ENCODE measurements at places on chromosomes 6 and 20. TPM values are rescaled to one million over a fixed set of nuclear protein-coding genes. Genes with fewer than 3 reads are reported as not detected.
A peak's percentile ranks its signal among the peaks of the same experiment; 100 is the strongest.

- peak overlapping the region; percentile 8 for H3K27ac ChIP-seq
- H3K27me3 ChIP-seq: no peaks in the 10 kb centered on the region
- peaks cover 2% of the 10 kb centered on the region for H3K36me3 ChIP-seq
- H3K4me3 ChIP-seq: no peak overlapping the region
- H3K4me1 ChIP-seq: peaks cover 27% of the 10 kb centered on the region
- no peak for DNase-seq
Measured at GRCh38 chr6:118639054-118639964, 12.1 kb downstream of the CEP85L start.

- no peak overlapping the region for H3K4me3 ChIP-seq
- H3K4me1 ChIP-seq: no peaks in the 10 kb centered on the region
- H3K36me3 ChIP-seq: peaks cover 9% of the 10 kb centered on the region
- no peak for DNase-seq
Measured at GRCh38 chr6:158900663-158901312, 81.6 kb upstream of the EZR start.

DNA sequence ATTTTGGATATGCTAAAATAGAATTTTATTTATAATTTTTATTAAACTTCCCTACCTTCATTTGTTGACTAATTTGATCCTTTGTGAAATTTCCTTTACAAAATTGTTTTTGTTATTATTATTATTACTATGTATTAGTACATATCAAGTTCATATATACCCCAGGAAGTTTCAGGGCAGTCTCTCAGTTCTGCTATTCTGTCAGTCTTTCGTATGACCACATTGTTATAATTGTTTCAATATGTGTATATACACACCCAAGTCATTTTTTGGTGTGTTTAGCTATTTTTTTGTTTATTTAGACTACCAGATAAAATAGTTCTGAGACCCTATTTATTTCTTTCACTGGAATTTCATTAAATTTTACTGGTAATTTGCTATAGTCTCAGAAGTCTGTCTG, 72.1 kb downstream of the NKAIN2 start:
- no peak overlapping the region for H3K27ac ChIP-seq
- H3K4me1 ChIP-seq: no peaks in the 10 kb centered on the region
- H3K27me3 ChIP-seq: no peaks in the 10 kb centered on the region
- no peaks in the 10 kb centered on the region for H3K36me3 ChIP-seq
- no peak overlapping the region for H3K4me3 ChIP-seq
- no peak for DNase-seq

DNA sequence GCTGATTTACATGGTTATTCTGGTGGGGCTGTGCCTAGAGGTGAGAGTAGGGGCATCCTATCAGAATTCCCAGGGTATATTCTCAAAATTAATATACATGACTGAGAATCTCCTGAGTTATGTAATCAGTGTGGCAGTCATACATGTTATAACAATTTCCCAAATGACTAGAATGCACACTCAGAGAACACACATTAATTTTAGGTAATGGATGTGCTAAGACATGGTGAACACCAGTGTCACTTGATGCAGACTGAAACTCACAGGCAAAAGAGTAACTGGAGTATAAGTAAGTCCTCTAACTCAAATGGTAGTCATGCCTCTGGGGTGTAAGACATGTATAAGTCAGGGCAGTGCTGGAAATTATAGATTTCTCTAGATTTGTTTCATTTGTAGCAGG, 1198.4 kb upstream of the CITED2 start:
- no peak for DNase-seq
- H3K36me3 ChIP-seq: no peaks in the 10 kb centered on the region
- H3K27me3 ChIP-seq: no peaks in the 10 kb centered on the region
- H3K27ac ChIP-seq: no peak overlapping the region
- H3K4me1 ChIP-seq: no peaks in the 10 kb centered on the region
- no peak overlapping the region for H3K4me3 ChIP-seq

GRCh38 chr20:15491575-15491974, 1081.7 kb downstream of the KIF16B start:
- no peak overlapping the region for H3K4me3 ChIP-seq
- H3K4me1 ChIP-seq: no peaks in the 10 kb centered on the region
- H3K27ac ChIP-seq: no peak overlapping the region
- no peak for DNase-seq
- H3K27me3 ChIP-seq: no peaks in the 10 kb centered on the region
- no peaks in the 10 kb centered on the region for H3K36me3 ChIP-seq

GRCh38 chr6:160293844-160294243, 35.2 kb upstream of the SLC22A2 start:
- H3K36me3 ChIP-seq: no peaks in the 10 kb centered on the region
- no peak for DNase-seq
- no peak overlapping the region for H3K27ac ChIP-seq
- no peak overlapping the region for H3K4me3 ChIP-seq
- peaks cover 6% of the 10 kb centered on the region for H3K27me3 ChIP-seq

DNA sequence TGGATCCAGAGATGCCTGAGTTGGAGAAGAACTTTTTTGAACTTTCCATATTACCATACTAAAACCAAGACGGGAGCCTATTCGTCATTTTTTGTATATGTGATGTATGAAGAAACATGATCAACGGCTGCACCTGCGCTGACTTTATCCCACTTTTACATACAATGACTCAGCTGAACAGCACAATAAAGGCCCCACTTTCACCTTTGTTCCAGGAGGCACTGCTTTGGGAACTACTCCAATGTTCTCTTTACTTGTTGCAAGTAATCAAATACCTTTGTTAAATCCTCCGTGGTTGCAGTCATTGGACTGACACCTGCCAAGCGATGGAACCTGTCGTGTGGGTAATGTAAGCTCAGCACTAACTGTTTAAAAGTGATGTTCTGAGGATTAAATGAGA, 17.3 kb upstream of the BTN3A2 start:
- no peak overlapping the region for H3K27ac ChIP-seq
- H3K36me3 ChIP-seq: no peaks in the 10 kb centered on the region
- no peak overlapping the region for H3K4me3 ChIP-seq

DNA sequence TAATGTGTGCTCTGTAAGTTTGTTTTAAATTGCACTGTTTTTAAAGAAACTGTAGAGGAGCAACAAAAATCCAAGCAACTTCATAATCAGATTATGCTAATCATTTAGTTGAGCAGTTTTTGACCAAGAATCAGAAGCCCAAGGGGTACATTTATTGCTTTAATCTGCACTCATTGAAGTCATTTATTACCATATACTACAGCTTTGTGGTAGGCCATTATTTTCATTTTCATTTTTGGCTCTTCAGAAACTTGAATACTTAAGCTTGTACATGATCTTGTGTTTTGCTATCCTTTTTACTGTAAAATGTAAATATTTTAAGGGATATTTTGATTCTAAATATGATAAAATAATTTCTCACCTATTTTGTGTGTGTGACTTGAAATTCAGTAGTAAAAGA, 78.5 kb downstream of the PHF3 start:
- H3K27me3 ChIP-seq: no peaks in the 10 kb centered on the region
- H3K36me3 ChIP-seq: peaks cover 47% of the 10 kb centered on the region
- H3K4me3 ChIP-seq: no peak overlapping the region
- no peak overlapping the region for H3K27ac ChIP-seq
- no peak for DNase-seq

DNA sequence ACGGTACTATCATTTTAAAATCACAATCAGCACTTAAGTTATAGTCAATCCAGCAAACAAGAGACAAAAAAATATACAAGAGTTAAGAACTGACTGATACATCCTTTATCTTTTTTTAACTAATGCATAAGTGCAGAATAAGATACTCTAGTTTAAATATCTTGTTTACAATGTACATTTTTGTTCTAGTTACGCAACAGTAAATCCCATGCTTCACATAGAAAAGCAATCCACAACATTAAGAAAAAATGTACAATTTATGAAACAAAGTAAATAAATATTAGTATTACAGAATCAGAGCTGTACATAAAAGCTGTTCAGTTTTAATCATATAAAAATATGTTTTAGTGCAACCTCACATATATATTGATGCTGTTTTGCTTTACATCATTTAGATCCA, 192.6 kb downstream of the HIVEP2 start:
- H3K4me1 ChIP-seq: peaks cover 10% of the 10 kb centered on the region
- H3K4me3 ChIP-seq: no peak overlapping the region
- H3K27me3 ChIP-seq: no peaks in the 10 kb centered on the region
- no peak overlapping the region for H3K27ac ChIP-seq
- no peak for DNase-seq
- H3K36me3 ChIP-seq: peaks cover 40% of the 10 kb centered on the region

DNA sequence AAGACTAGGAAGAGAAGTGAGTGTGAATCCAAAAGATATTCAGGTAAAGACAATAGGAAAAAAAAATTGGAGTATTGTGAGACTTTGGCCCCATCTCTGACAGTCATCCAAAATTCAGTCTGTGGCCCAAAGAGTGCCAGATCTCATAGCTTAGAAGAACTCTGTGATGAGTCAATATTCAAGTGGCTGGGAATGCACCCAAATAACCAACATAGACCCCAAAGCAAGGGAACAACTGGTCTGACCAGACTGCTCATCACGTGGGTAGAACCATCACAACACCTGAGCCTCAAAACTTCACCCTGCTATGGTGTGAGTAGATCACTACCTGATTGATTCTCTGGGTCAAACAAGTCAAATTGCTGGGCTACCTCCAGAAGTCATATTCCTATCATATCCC, 51.1 kb upstream of the TRDN start:
- no peak overlapping the region for H3K4me3 ChIP-seq
- no peaks in the 10 kb centered on the region for H3K4me1 ChIP-seq
- H3K27ac ChIP-seq: no peak overlapping the region
- no peaks in the 10 kb centered on the region for H3K27me3 ChIP-seq
- DNase-seq: no peak

DNA sequence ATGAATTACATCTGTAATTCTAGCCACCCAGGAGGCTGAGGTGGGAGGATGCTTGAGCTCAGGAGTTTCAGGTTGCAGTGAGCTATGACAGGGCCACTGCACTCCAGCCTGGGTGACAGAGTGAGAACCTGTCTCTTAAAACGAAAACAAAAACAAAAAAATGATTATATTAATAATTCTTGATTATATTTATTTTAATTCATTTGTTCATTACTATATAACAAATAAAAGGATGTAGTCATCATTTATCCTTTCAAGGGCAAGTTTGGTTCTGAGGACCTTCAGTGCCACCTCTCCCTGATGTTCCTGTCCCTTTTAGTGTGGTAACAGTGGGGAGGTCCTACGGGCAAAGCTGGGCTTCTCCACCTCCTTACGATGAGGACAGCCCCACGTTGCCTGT, 167.1 kb upstream of the SCGN start:
- peaks cover 2% of the 10 kb centered on the region for H3K27me3 ChIP-seq
- H3K36me3 ChIP-seq: peaks cover 7% of the 10 kb centered on the region
- no peak overlapping the region for H3K4me3 ChIP-seq
- no peak overlapping the region for H3K27ac ChIP-seq

DNA sequence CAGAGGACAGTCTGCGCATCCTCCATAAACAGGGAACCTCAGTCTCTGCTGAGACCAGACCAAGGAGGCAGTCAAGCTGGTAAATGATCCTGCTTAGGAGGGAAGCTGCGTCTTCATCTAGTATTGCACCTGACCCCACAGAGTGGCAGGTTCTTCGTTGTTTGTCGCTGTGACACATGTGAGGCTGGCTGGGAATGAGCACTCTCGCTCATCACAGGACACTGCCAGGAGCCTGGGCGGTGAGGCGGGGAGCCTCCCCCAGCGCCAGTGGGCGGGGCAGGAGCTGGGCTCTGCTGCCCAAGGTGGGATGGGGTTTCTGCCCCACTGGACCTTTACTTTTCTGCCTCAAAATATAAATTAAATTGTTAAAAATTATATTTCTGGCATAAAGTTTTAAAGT, 48.4 kb upstream of the SYNDIG1 start:
- H3K4me3 ChIP-seq: no peak overlapping the region
- peaks cover 2% of the 10 kb centered on the region for H3K27me3 ChIP-seq
- no peak overlapping the region for H3K27ac ChIP-seq
- H3K36me3 ChIP-seq: no peaks in the 10 kb centered on the region
- H3K4me1 ChIP-seq: no peaks in the 10 kb centered on the region

- peaks cover 20% of the 10 kb centered on the region for H3K4me1 ChIP-seq
- no peaks in the 10 kb centered on the region for H3K36me3 ChIP-seq
- no peaks in the 10 kb centered on the region for H3K27me3 ChIP-seq
- no peak overlapping the region for H3K27ac ChIP-seq
Measured at GRCh38 chr6:36314221-36315014, 22.3 kb downstream of the BNIP5 start.

DNA sequence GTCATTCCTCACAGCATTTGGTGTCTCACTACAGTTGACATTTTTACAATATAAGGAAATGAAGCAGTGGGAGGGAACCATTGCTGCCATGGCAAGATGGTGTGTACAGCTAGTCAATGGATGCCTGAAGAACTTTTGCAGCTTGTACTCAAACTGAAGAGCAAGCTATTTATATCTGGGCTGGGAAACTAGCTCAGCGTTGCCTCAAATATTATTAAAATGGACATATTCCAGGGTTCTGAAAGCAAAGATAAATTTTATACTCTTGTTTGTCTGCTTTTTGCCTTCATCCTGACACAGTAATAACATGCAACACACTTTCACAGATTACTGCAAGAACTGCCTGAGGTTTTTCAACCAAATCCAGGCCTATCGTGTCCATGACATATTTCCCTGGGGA, 156.4 kb upstream of the COL21A1 start:
- no peaks in the 10 kb centered on the region for H3K27me3 ChIP-seq
- H3K27ac ChIP-seq: no peak overlapping the region
- H3K36me3 ChIP-seq: no peaks in the 10 kb centered on the region
- no peak overlapping the region for H3K4me3 ChIP-seq

- H3K4me1 ChIP-seq: no peaks in the 10 kb centered on the region
- H3K27me3 ChIP-seq: peaks cover 2% of the 10 kb centered on the region
- H3K4me3 ChIP-seq: no peak overlapping the region
- H3K36me3 ChIP-seq: no peaks in the 10 kb centered on the region
- DNase-seq: no peak
Measured at GRCh38 chr20:18971121-18971520, 157.5 kb downstream of the SCP2D1 start.

PLCB1 gene
- 0.29 TPM for total RNA-seq

OLIG3 gene
- not detected for total RNA-seq

PAK5 gene
- not detected for total RNA-seq

SLPI gene
- total RNA-seq: not detected

THBD gene
- not detected for total RNA-seq

EFCAB8 gene
- total RNA-seq: 0.71 TPM

ULBP2 gene
- total RNA-seq: 0.29 TPM

NKAIN2 gene
- total RNA-seq: not detected

TAAR9 gene
- total RNA-seq: not detected

UNC5CL gene
- 2.2 TPM for total RNA-seq

ENPP1 gene
- total RNA-seq: 0.27 TPM

HLA-C gene
- total RNA-seq: 793 TPM

KCNK17 gene
- total RNA-seq: not detected

CST7 gene
- total RNA-seq: 0.86 TPM

C6orf132 gene
- not detected for total RNA-seq

MROH8 gene
- 5.9 TPM for total RNA-seq

DEFB126 gene
- total RNA-seq: not detected

SLC17A5 gene
- 6.3 TPM for total RNA-seq
